ENCODE measurements at places on chromosomes 12 and 14.

- no peak for DNase-seq
Observed at GRCh38 chr14:93709249-93709648, 79.0 kb downstream of the PRIMA1 start.

DNA sequence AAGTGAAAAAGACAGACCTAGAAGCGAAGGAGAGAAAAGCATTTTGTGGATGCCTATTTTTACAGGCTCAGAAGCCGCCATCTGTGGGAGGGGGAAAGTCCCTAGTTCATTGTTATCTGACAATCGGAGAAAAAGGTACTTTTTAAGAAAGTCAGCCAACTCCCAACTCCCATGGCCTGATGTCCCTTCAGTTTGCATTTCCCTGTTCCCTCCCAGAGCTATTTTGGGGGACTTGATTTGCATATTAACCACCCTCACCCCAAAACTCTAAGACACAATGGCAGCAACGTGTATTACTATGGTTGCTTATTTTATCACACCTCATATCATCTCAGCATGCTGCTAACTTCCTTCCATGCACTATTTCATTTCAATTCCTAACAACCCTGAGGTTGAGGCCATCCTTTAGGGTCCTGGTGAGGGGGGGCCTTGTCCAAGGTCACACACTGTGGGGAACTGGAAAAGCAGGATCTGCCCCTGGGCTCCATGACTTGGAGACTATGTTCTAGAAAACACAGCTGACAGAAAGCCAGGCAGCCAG is 18.7 kb downstream of the HVCN1 start:
- no peak for DNase-seq

DNA sequence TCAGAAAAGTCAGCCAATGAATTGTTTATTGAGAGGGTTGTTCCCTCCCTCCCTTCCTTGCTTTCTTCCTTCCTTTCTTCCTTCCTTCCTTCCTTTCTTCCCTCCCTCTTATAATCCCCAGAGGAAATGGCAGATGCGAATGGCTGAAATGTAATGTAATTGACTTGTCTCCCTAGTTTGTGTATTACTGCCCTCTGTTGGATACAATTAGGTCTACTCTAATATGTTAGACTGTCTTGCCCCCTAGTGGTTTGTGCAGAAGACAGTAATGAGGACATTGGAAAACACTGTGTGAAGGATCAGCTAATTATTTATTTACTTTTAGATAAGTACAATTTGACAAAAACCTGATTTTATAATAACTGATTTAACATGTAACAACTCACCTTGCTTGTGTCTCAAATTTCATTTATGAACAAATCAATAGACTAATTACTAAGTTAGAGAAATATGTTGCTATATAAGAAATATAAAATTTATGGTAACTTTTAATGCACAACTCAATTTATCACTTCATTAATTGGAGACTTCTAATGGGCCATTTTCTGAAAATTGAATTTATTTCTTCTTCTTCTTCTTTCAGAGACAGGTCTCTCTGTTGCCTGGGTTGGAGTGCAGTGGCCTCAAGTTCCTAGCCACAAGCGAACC is 229.8 kb upstream of the LRIG3 start:
- no peak for DNase-seq

DNA sequence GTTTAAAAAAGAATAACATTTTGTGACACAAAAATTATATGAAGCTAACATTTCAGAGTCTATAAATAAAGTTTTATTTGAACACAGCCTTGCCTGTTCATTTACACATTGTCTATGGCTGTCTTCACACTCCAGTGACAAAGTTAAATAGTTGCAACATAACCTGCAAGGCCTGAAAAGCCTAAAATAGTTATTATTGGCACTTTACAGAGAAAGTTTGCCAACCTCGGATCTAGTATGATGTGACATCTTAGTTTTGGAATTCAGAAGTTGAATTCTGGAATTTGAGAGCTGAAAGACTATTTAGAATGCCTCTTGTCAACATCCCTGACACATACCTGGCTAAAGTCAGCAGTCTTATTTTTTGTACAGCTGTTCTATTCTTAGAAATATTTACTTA is 68.3 kb downstream of the DYRK2 start:
- DNase-seq, result no peak

DNA sequence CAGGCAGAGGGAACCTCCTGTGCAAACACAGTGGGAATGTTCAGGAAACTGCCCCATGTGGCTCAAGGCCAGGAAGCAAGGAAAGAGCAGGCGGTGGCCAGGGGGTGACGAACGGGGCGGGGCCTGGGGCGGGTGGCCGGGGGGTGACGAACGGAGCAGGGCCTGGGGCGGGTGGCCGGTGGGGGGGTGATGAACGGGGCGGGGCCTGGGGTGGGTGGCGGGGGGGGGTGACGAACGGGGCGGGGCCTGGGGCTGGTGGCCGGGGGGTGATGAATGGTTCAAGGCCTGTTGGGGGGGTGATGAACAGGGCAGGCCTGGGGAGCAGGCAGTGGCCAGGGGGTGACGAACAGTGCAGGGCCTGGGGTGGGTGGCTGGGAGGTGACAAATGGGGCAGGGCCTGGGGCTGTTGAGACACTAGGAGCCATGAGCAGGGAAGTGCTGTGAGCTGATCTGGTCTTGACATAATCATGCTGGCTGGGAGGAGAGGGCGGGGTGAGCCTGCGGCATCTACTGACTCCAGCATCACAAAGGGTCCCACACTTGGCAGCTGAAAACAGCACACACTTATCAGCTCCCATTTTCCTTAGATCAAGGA is 62.7 kb upstream of the FBRSL1 start:
- DNase-seq, result no peak

- peak; percentile 86 for DNase-seq
Observed at GRCh38 chr14:100410056-100410565, 87.0 kb downstream of the SLC25A47 start.

DNA sequence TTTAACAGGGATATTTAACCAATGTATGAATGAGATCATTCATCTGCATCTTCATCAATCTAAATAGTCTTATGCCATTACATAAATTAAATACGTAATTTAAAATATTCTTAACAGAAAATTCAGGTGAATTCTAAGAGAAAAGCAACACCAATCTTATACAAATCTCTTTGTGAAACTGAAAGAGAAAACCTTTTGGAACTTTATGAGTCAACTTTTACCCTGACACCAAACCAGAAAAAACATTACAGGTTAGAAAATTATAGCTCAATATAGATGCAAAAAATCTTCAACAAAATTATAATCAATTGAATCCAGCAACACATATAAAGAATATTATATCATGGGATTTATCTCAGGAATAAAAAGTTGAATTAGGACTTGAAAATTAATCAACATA is 3.4 kb downstream of the GLIPR1L1 start:
- no peak for DNase-seq

DNA sequence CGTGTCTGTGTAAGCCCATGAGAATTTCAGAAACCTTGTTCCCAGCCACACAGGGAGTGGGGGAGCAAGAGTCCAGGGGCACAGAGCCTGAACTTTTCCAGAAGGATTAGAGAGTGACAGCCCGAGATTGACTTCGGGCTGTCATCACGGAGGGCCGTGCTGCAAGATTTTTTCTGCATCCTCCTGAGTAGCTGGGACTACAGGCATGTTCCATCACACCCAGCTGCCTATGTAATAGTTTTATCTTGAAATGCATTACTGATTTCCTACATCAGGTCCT is 14.4 kb downstream of the EVL start:
- DNase-seq, result no peak

DNA sequence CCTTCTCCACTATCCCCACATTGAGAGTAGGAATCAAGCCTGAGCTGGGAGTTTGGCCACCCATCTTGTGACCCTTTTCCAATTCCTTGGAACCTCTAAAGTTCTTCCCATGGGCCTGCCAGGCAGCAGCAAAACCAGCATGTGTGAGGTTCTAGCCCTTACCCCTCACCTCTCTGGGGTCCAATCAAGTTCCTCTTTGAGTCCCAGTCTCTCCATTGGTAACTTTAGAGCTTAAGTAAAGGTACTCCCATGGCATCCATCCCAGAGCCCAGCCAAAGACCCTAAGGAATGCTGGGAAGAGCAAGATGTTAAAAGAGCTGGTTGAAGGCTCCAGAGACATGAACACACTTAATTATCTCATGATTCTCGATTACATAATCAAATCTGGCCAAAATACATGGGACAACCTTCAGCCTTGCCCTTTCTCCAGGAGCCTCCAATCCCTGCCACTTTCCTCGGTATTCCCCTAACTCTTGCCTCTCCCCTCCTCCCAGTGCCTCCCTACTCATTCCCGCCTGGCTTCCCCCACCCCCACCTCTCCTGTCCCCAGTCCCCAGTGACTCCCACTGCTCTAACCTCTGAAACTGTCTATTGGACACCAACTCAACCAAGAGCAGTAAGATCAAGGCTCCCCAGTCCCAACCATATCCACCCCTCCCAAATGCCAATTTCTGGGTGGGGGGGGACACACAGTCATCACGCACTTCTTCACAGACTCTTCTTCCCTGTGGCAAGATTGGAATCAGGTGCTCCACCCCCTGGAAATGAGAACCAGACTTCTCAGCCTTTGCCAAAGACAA is 4.8 kb upstream of the TNS2 start:
- no peak for DNase-seq

- DNase-seq, result peak; percentile 96
Observed at GRCh38 chr12:75705749-75706711, 194.6 kb upstream of the KRR1 start.

GRCh38 chr12:109580272-109580671 is 6.7 kb downstream of the MVK start:
- DNase-seq, result no peak

GRCh38 chr12:89439941-89440340 is 84.7 kb downstream of the GALNT4 start:
- DNase-seq, result no peak

- no peak for DNase-seq
Observed at GRCh38 chr12:57131896-57132744, 3.8 kb downstream of the LRP1 start.

DNA sequence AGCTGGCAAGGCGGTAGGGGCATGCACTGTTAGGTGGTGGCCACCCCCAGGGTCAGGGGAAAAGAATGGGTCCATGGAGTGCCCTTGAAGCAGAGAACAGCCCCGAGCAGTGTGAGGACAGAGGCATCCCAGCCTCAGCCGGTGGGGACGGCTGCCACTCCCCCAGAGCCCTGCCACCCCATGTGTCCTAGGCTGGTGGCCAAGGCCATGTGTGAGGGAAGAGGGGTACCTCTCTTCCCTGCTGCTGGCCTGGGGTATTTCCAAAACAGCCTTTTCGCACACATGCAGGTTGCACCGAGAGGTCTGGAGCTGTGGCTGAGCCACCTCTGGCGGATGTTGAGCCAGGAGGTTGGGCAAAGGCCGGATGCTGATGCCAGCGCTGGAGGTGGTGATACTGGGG is 19.9 kb downstream of the RFLNA start:
- no peak for DNase-seq

- peak; percentile 38 for DNase-seq
Observed at GRCh38 chr12:9340422-9341259, 132.4 kb upstream of the PZP start.

GRCh38 chr12:117119592-117120198 is 20.5 kb upstream of the TESC start:
- no peak for DNase-seq

DNA sequence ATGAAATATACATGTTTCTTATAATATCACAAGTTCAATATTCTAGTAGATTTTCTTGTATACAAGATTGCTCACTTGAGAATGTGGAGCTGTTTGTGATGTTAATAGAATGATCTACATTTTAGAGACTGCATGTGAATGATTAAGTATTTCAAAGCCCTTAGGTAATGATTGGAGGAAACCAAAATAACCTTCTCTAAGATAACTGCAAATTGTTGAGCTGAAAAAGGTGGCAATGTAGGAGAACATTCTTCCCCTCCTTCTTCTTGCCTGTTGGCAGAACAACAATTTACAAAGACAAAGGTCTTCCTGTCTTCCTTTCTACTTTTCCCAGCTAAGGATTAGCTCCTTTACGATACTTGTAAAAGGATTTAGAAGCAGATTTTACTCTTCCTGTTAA is 2.0 kb upstream of the CLEC6A start:
- DNase-seq, result no peak

DNA sequence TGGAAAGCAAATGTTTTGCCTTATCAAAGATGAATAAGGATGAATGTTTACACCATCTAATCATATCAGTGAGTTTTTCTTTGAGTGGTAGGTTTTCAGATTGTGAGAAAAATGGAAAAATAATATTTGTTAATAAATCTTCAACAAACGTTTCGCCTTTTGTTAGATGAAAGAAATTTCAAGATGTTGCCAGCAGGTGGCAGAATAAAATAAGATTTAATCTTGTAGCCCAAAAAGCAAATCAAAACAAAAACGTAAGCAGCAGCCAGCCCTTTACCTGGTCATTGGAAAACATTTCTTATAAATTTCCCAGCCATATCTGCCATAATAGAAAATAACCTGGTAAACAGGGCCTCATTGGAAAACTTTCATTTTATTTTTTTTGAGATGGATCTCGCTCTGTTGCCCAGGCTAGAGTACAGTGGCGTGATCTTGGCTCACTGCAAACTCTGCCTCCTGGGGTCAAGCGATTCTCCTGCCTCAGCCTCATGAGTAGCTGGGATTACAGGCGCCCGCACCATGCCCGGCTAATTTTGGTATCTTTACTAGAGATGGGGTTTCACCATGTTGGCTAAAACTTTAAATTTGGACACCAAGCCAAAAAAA is 15.4 kb upstream of the TMEM120B start:
- DNase-seq, result no peak

DNA sequence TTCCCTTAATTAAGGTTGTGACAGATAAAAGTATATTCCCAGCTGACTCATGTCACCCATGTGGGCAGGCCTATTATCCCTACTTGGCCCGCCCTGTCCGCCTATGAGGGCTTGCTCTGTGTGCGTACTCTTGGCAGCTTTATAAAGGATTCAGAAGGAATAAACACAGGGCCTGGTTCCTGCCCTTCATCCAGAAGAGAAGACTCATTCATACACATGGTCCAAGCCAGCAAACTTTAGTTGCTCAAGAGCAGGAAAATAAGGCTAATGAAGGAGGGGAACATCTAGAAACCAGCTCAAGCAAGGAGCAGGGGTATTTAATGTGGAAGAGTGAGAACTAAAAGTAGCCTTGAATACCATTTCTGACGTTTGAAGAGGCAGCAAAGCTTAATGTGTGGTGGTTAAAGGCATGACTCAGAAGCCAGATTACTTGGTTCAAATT is 141.9 kb downstream of the CRADD start:
- no peak for DNase-seq

All from brain microvascular endothelial cell (primary cell).